ENCODE measurements at places on chromosomes 6 and 20.

DNA sequence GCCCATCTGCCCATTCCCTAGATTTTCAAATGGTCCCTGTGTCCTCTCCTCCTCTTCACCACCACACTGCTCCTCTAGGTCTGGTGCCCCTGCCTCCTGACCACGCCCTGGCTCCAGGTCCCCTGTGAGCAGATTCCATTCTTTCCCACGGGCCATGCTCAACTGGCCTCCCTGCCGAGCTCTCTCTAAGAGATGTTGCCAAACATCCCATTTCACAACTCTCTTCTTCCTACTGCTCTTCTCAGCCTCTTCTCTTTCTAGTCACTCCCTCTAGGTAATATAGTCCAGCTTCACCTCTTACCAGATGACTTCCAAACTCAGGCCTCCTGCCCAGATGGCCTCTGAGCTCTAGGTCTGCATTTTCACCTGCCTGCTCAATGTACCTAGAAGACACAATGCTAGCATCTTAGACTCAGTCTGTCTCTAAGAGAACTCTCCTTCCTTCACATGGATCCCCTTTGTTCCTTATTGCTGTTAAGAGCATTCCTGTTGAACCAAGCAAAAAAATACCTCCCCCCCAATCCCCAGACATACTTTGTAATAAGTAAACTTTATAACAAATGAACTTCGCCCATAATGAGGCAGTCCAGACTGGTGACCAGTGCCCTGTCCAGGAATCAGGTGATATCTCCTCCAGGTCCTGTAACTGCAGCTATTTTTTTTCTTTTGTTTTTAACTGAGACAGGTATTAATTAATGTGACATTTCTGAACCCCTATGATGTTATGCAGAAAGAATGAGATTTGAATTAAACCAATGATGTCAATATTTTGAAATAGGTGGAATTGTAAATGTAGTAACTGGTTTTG lies 79.0 kb downstream of the LYRM4 start:
- no peak for DNase-seq

- DNase-seq: no peak
These were observed 113.5 kb downstream of the CD83 start for GRCh38 chr6:14231071-14231483.

DNA sequence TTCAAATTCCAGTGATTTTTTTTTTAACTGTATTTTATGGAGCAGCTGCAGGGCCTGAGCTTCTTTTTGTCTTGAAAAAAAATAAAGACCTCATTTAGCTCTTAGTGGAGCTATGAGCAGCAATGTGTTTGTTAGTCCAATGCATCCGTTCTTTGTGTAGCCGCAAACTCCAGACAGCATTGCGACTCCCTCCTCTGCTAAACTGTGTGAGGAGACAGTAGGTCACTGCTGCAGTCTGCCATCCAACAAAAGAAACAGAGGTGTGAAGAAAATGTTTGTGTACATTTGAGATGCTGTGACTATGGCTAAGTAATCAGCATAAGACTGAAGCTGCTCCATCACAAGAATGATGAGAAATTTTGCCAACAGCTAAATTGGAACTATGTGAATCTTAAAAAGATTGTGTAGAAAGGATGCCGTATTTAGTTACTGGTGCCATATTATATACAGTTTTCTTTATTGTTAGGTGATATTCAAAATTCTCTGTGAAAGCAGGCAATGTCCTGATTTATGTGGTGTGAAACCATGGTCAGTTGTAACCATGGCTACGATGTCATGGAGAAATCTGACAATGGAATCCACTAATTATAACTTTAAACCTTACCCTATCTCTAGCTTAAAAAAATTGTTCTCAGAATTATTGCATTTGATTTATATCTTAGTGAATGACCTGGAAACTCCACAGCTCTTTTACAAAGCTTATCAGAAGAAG lies 428.8 kb upstream of the EPHA7 start:
- no peak for DNase-seq

- DNase-seq: no peak
These were observed 698.5 kb downstream of the FRK start for GRCh38 chr6:115362234-115362633.

DNA sequence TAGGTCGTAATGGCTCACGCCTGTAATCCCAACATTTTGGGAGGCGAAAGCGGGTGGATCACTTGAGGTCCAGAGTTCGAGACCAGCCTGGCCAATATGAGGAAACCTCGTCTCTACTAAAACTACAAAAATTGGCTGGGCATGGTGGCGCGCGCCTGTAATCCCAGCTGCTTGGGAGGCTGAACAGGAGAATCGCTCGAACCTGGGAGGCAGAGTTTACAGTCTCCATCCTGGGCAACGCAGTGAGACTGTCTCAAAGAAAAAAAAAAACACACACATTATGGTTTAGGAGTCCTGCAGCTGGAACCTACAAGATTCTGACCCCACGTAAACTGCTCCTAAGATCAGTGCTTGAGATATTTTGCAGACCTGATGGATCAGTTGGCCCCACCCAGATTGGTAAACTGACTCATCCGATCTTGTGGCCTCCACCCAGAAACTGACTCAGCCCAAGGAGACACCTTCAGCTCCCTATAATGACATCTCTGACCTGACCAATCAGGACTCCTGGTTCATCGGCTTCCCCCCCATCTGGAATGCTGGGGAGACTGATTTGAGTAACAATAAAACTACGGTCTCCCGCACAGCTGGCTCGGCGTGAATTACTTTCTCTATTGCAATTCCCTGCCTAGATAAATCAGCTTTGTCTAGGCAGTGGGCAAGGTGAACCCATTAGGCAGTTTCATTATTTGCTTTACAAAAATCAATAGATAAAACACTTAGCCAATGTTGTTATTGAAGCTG lies 96.2 kb upstream of the BTN3A2 start:
- peak; percentile 56 for DNase-seq

DNA sequence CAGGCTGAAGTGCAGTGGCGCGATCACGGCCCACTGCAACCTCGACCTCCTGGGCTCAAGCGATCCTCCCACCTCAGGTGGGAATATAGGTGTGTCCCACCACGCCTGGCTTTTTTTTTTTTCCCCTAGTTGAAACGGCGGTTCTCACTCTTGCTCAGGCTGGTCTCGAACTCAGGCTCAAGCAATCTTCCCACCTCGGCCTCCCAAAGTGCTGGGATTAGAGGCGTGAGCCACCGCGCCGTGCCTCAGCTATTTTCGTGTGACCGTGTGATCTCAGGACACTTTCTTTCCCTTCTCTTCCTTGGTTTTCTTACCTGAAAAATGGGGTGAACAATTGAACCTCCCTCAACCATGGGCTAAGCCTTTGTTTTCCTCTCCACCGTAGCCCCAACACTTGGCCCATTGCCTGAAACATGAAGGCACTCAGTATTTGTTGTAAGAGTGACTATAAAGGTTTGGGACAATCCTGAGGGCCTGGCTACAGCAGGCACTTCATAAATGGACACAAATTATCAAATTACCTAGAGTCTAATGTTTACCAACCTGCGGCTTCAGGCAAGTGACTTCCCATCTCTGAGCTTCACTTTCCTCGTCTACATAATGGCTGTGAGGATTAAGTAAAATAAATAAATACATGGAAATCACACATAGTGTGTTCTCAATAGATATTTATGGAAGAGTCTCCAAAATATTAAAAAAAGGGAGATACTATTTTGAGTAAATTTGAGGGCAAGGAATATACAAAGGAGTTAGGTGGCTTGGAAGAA lies 31.4 kb upstream of the ID1 start:
- DNase-seq: no peak

DNA sequence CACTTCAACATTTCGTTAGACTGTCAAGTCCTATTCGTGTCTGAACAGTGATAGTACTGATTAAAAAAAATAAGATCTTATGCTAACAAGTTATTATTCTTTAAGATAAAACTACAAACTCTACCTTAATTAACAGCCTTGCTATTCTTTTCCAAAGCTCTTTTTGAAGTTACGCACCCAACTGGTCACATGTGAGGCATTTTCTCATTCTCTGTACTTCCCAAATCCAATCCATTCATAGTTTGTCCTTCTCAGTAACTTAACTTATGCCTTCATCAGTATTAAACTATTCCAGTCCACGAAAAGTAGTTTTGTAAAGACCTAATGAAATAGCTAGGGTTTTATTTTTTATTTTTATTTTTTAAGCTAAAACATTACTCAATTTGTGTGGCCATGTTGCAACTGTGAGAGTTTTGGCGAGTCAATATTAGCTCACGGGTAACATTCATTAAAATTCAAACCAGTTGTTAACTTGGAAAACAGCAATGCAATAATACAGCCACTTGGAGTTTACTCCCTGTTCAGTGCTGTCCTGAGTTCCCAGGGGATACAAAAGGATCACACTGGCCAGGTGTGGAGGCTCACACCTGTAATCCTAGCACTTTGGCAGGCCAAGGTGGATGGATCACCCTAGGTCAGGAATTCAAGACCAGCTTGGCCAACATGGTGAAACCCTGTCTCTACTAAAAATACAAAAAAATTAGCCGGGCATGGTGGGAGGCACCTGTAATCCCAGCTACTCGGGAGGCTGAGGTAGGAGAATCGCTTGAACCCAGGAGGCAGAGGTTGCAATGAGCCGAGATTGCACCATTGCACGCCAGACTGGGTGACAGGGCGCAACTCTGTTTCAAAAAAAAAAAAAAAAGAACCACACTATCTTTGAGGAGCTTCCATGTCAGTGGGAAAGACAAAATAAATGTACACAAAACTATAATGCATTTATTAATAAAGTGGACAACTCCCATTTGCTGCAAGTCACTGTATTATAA lies 27.9 kb upstream of the EEF1A1 start:
- DNase-seq: no peak

DNA sequence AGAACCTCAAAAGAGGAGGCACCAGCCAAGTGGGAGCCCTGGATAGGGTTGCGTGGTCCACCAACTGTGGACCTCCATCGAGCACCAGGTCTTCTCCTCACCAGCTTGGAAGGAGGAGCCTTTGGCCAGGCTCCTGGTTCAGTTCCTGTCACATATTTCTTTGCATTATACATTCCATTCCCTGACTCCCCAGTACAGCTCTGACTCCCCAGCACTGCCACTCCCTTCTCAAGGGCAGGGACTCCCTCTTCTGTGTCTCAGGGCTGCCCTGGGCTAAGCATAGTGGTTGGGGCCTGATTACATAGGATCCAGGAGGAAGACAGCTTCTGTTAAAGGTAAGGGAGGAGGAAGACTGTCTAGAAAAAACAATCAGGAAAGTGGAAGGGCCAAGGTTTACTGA lies 91.1 kb downstream of the MRPL14 start:
- no peak for DNase-seq

DNA sequence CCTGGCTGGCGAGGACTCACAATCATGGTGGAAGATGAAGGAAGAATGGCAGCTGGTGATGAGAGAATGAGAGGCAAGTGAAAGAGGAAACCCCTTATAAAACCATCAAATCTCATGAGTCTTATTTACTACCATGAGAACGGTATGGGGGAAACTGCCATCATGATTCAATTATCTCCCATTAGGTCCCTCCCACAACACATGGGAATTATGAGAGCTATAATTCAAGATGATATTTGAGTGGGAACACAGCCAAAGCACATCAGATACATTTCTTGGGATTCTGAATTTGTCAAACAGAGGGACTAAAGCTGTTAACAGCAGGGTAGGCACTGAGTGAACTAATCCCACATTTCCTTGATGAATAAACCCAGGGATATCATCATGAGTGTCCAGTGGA lies 116.2 kb upstream of the PLCB4 start:
- DNase-seq: no peak

GRCh38 chr6:36064770-36065396 lies 37.3 kb downstream of the MAPK14 start:
- DNase-seq: no peak

- DNase-seq: no peak
These were observed 800.1 kb upstream of the CITED2 start for GRCh38 chr6:140174524-140174923.

DNA sequence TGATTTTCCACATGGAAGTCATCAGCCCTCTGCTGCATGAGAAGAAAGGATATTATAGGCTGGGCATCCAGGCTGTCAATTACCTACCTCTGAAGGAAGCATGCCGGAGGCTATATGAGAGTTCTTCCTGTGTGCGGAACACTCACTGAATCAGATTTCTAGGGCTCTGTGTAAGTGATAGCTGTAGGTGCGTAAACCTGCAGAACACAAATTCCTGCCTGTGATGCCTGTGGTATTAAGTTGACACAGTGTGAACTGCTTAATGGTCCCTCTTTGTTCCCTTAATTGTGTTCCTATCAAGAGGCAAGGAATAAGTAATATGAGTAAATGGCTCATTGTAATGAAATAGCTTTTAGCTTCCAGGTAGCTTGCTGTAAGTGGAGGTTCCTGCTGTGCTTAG lies 103.3 kb downstream of the ANKS1A start:
- DNase-seq: no peak

DNA sequence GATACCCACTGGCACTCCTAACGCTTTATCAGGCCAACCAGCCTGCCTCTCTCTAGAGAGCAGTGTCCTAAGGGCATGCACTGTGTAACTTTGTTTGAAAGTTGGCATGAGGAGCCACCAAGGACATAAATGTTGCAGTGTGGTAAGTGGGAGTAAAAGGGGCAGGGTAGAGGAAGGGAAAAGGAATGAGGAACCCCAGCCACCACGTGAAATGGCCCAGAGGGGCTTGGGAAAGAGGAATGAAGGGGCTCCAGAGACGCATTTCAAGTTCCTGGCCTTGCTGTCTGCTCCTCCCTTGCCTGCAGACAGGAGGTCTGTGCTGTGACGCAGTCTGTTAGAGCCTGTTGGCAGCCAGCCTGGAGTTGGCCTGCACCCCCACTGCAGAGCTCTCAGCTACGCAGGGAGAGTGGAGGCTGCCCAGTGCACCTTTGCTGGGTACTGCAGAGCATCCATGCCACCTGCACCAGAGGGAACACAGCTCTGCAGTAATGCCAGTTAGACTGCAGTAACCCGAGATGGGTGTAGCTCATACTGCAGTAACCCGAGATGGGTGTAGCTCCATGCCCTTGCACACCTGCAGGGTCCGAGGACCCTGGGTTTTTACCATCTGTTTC lies 86.8 kb upstream of the SNAP25 start:
- no peak for DNase-seq

- no peak for DNase-seq
These were observed 10.7 kb downstream of the OSER1 start for GRCh38 chr20:44199877-44200276.

DNA sequence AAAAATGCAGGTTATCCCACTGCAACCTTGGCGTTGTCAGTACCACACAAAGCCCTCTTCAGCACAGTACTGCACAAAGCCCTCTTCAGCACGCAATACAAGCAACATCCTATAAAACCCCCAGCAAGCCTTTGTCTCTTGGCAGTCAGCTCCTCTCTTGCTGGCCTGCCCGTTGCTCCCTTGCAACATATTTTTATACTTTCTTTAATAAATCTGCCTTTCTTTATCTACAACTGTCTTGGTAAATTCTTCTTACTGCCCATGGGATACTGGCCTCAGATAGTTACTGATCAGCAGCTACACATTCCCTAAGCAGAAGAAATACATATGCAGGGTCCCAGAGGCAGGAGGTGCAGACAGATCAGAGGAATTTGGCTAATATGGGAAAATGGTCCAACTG lies 70.5 kb upstream of the MAP3K4 start:
- no peak for DNase-seq

- no peak for DNase-seq
These were observed 49.1 kb upstream of the PTPRT start for GRCh38 chr20:43238833-43239232.
